ENCODE measurements at places on chromosomes 13 and 19. TPM values are rescaled to one million over a fixed set of nuclear protein-coding genes. Genes with fewer than 3 reads are reported as not detected.

- H3K36me3 ChIP-seq: no peaks in the 10 kb centered on the region
- no peak overlapping the region for H3K4me3 ChIP-seq
- H3K27me3 ChIP-seq: no peaks in the 10 kb centered on the region
Measured at GRCh38 chr13:79851318-79851717, 370.4 kb downstream of the NDFIP2 start.

- peak overlapping the region; percentile 44 for H3K27ac ChIP-seq
- no peak overlapping the region for H3K4me3 ChIP-seq
- H3K4me1 ChIP-seq: no peaks in the 10 kb centered on the region
- no peaks in the 10 kb centered on the region for H3K27me3 ChIP-seq
- DNase-seq: no peak
Measured at GRCh38 chr13:75226733-75227435, 255.1 kb downstream of the TBC1D4 start.

DNA sequence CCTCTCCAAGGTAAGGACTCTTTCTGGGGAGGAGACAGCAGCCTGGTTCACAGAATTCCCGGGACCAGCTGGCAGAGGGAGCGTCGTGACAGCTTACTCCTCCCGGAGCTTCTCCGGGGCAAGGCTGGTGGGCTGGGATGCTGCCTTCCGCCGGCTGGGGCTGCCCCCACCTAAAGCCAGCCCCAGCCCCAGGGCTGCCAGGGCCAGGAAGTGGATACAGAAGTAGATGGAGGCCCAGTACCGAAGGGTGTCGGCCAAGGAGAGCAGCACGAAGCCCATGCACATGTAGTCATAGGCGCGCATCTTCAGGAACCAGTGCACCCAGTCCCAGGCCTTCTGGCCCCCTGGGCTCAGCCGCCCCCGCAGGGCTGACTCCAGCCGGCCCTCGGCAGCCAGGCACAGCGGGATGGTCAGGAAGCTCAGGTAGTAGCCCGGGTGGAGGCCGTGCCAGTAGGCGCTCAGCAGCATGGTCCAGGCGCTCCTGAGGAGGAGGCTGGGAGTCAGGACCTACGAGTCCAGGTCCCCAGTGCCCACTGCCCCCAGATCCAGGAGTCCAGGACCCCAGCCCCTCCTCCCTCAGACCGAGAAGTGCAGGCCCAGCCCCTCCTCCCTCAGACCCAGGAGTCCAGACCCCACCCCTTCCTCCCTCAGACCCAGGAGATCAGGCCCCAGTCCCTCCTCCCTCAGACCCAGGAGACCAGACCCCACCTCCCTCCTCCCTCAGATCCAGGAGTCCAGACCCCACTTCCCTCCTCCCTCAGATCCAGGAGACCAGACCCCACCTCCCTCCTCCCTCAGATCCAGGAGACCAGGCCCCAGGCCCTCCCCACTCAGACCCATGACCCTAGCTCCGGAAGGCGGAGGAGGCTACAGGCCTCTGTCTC is 1.2 kb upstream of the TMC4 start:
- peaks cover 12% of the 10 kb centered on the region for H3K36me3 ChIP-seq
- no peak for DNase-seq
- no peak overlapping the region for H3K4me3 ChIP-seq
- H3K27me3 ChIP-seq: no peaks in the 10 kb centered on the region
- H3K4me1 ChIP-seq: no peaks in the 10 kb centered on the region

GRCh38 chr13:80555796-80556678 is 215.1 kb upstream of the SPRY2 start:
- no peaks in the 10 kb centered on the region for H3K27me3 ChIP-seq
- no peaks in the 10 kb centered on the region for H3K36me3 ChIP-seq
- no peak overlapping the region for H3K4me3 ChIP-seq
- peaks cover 12% of the 10 kb centered on the region for H3K4me1 ChIP-seq
- H3K27ac ChIP-seq: no peak overlapping the region
- no peak for DNase-seq

DNA sequence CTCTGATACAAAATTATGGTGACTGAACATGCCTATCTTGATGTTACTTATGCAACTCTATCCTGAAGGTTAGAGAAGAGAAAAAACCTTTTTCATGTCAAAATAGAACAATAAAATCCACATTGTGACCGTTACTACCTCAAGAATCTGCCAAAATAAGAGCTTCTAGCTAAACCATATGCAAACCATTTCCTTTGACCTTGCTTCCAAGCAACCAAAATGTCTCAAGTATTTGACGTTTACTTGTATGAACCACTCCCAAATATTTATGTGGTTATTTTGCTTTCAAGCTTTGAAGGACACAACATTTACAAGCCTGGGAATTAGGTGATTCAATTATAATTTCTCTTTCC is 13.9 kb downstream of the FOXO1 start:
- H3K27ac ChIP-seq: no peak overlapping the region
- H3K4me1 ChIP-seq: peaks cover 69% of the 10 kb centered on the region
- H3K4me3 ChIP-seq: no peak overlapping the region
- no peaks in the 10 kb centered on the region for H3K27me3 ChIP-seq
- no peaks in the 10 kb centered on the region for H3K36me3 ChIP-seq

GRCh38 chr19:8494158-8494557 is 8.3 kb downstream of the PRAM1 start:
- H3K27me3 ChIP-seq: no peaks in the 10 kb centered on the region
- H3K4me3 ChIP-seq: no peak overlapping the region
- peaks cover 13% of the 10 kb centered on the region for H3K4me1 ChIP-seq
- peaks cover 9% of the 10 kb centered on the region for H3K36me3 ChIP-seq

DNA sequence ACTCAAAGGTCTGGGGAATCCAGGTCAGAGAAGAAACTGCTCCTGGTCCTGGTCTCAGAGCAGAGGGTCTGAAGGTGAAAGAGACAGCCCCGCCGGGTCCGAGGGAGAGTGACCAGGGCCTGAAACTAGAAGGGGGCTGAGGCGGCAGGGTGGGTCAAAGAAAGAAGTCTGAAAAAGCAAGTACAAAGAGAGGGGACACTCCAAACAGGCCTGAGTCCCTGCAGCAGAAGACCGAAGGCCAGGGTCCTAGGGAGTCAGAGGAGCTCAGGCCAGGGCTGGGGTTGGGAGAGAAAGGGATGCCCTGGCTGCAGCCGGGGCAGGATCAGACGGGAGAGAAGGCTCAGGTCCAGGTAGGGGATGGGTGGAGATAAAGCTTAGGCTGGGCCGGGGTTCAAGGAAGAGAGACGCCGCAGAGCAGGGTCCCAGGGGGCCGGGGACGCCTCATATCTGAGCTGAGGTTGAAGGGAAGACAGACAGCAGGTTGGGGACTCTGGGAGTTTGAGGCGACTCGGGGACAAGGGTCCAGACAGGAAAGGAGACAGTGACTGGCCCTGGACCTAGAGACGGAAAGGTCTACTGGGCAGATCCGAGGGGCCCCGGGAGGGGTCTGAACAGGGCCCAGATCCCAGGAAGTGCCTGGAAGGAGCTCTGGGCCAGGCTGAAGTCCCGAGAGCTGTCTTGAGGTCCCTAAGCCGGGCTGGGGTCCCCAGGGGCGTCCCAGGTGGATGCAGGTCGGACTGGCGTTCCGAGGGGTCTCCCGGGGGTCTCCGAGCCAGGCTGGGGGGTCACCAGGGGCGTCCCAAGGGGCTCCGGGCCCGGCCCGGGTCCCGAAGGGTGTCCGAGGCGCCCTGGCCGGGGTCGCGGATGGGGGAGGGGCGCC is 795 bp downstream of the MLLT1 start:
- peak overlapping the region; percentile 84 for H3K4me3 ChIP-seq
- H3K36me3 ChIP-seq: peaks cover 6% of the 10 kb centered on the region
- no peaks in the 10 kb centered on the region for H3K27me3 ChIP-seq

DNA sequence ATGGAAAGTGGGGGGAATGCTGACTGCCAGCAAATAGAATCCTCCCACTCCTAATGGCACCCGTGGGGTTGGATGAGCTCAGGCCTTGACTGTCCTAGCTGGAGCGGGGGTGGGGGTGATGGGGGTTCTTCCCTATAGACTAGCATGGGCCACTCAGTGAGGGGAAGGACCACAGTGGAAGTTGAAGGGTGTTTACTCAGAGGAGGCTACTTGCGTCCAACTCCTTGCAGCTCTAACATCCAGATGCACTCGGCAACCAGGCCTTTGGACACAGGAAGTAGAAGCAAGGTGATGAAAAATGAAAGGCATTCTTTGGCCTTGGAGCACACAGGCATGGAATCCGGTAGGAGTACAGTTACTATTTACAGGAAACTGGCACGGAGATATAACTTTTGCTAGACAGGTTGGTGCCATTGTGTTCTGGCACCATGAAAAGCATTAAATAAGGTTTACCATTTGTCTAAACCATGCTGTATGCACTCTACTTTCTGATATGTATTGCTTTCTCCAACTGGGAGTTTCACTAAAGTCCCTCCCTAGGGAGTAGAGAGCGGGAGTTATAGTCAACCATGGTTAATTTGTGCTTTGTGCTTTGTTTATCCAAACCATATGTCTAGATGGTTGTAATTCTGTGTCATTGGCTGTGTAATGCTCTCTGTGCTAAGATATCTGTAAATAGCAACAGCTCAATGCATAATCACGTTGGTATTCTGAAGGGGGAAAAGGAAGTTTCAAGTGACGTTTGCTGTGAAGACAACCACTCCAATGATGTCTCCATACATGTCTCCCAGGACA is 125.3 kb downstream of the TSHZ3 start:
- H3K4me1 ChIP-seq: no peaks in the 10 kb centered on the region
- no peak overlapping the region for H3K27ac ChIP-seq
- no peaks in the 10 kb centered on the region for H3K36me3 ChIP-seq
- no peak for DNase-seq
- no peaks in the 10 kb centered on the region for H3K27me3 ChIP-seq

GRCh38 chr19:48687776-48688175 is 8.0 kb upstream of the FUT2 start:
- no peaks in the 10 kb centered on the region for H3K4me1 ChIP-seq
- H3K27ac ChIP-seq: no peak overlapping the region
- no peak overlapping the region for H3K4me3 ChIP-seq
- H3K27me3 ChIP-seq: no peaks in the 10 kb centered on the region
- H3K36me3 ChIP-seq: no peaks in the 10 kb centered on the region

GRCh38 chr13:113407531-113408393 is 43.8 kb upstream of the GRTP1 start:
- H3K27me3 ChIP-seq: peaks cover 32% of the 10 kb centered on the region
- no peaks in the 10 kb centered on the region for H3K36me3 ChIP-seq
- H3K4me1 ChIP-seq: no peaks in the 10 kb centered on the region
- no peak for DNase-seq
- no peak overlapping the region for H3K27ac ChIP-seq

GRCh38 chr19:35471946-35472345 is 18.3 kb downstream of the KRTDAP start:
- no peak overlapping the region for H3K4me3 ChIP-seq
- H3K27me3 ChIP-seq: no peaks in the 10 kb centered on the region

- H3K27me3 ChIP-seq: peaks cover 24% of the 10 kb centered on the region
- no peaks in the 10 kb centered on the region for H3K36me3 ChIP-seq
- H3K4me3 ChIP-seq: no peak overlapping the region
- H3K4me1 ChIP-seq: no peaks in the 10 kb centered on the region
- DNase-seq: no peak
Measured at GRCh38 chr19:29855087-29855486, 43.3 kb downstream of the CCNE1 start.

- H3K4me1 ChIP-seq: peaks cover 26% of the 10 kb centered on the region
- peaks cover 7% of the 10 kb centered on the region for H3K27me3 ChIP-seq
- no peaks in the 10 kb centered on the region for H3K36me3 ChIP-seq
Measured at GRCh38 chr19:31342926-31343325, 6.3 kb downstream of the TSHZ3 start.

DNA sequence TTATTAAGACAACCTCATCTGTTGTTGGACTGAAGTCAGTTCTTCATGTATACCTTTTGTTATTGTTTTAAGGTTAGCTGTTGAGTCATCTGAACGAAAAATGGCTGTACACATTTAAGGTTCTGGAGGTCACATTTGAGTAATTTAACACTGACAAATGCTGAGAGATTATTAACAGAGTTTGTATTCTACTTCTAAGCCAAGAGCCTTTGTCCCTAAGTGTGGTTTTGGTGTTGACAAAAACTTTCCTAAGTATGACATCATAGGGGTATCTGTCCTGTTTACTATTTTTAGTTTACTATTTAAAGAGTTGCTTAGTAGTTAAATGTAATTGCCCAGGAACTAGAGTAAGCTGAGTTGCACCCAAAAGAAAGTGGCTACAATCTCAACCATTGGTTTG is 71.9 kb downstream of the CDK8 start:
- no peak overlapping the region for H3K27ac ChIP-seq
- peaks cover 23% of the 10 kb centered on the region for H3K4me1 ChIP-seq
- DNase-seq: no peak
- H3K4me3 ChIP-seq: no peak overlapping the region
- H3K36me3 ChIP-seq: no peaks in the 10 kb centered on the region

DNA sequence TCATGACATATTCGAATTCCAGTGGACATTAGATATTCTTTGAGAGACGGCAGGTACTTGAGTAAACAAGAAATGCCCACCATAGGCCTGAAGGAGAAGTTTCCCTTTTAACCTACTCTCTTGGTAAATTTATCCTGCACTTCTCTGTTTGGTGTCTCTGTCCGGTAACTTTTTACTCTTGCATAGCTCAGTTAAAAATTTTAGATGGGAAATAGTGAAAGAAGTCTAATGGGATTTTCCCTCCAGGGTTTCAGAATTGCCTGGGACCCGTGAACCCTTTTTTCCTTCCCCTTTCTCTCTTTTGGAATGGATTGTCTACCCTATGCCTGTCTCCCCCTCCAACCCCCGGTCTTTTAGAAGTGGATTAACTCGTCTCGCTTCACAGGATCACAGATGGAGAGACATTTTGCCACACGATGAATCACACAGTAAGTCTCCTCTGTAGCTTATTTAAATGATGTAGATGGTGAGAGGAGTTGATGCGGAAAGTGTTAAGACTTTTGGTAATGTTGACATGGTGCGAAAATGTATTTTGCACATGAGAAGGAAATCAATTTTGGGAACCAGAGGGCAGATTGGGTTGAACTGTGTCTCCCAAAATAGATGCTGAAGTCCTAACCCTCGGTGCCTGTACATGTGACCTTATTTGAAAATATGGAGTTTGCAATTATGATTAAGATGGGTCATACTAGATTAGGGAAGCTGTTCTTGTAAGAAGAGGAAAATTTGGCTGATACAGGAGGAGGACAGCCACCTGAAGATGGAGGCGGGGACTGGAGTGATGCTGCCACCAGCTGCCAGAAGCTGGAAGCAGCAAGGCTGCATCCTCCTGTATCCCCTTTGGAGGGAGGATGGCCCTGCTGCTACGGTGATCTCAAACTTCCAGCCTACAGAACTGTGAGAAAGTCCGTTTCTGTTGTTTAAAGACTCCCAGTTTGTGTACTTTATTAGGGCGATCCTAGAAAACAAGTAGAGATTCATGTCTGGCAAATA is 711 bp upstream of the MIPEP start:
- H3K4me3 ChIP-seq: peak overlapping the region; percentile 72
- no peak for DNase-seq
- no peaks in the 10 kb centered on the region for H3K27me3 ChIP-seq
- peaks cover 14% of the 10 kb centered on the region for H3K4me1 ChIP-seq

MRPS31 gene
- 22.2 TPM for total RNA-seq

KDELR1 gene
- total RNA-seq: 137 TPM

VSTM1 gene
- 1.7 TPM for total RNA-seq

TMEM145 gene
- total RNA-seq: not detected

AP1M2 gene
- total RNA-seq: 36.9 TPM

RNF225 gene
- not detected for total RNA-seq

UBL3 gene
- 49.5 TPM for total RNA-seq

PRKD2 gene
- total RNA-seq: 45.0 TPM

FUT3 gene
- 11.3 TPM for total RNA-seq

FCER2 gene
- total RNA-seq: 0.50 TPM

ZNF780B gene
- total RNA-seq: 27.1 TPM

PRRG2 gene
- 7.6 TPM for total RNA-seq

Measured in lower lobe of right lung (tissue), 2 donors.